ENCODE measurements at places on chromosomes 1 and 21.

GRCh38 chr1:115496904-115497527, 144.8 kb upstream of the VANGL1 start:
- DNase-seq: no peak

DNA sequence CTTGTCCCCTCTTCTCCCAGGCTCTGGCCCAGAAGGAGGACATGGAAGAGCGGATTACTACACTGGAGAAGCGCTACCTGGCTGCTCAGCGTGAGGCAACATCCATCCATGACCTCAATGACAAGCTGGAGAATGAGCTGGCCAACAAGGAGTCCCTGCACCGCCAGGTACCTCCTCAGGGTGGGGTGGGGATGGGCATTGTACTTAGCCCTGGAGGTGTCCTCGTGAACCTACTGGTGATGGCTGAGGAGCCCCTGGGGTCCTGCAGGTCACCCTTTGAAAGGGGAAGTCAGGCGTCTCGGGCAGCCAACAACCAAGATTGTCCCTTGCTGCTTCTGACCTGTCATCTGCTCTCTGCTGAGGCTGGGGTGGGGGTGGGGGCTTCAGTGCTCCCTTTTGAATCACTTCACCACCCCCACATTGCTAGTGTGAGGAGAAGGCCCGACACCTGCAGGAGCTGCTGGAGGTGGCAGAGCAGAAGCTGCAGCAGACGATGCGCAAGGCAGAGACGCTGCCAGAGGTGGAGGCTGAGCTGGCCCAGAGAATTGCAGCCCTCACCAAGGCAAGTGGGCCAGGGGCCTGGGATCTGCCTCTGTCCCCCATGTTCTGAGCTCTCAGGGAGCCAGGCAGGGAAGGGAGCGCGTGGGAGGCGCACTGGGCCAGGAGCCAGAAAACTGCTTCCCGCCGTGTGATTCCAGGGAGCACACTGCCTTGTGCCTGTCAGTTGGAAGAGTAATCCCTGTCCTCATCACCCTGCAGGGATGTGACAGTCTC, 19.7 kb downstream of the PPFIA4 start:
- no peak for DNase-seq

DNA sequence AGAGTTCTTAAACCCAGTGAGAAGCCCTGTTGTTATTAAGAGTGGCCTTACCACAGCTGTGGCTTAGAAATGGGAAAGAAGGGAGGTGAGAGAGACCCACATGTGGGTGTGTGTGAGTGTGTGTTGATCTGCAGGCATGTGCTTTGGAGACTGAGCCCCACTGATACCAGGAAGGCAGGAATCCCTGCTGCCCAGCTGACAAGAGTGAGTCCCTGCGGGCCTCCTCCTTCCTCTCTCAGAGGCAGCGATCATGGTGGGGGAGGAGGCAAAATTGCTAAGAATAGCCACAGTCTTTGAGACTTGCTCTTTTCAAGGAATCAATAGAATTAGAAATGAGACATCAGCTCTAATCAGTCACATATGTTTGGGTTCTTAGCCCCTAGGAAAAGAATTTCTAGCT, 87.0 kb upstream of the WARS2 start:
- no peak for DNase-seq

GRCh38 chr21:22871692-22872091, 1873.5 kb downstream of the NCAM2 start:
- no peak for DNase-seq

DNA sequence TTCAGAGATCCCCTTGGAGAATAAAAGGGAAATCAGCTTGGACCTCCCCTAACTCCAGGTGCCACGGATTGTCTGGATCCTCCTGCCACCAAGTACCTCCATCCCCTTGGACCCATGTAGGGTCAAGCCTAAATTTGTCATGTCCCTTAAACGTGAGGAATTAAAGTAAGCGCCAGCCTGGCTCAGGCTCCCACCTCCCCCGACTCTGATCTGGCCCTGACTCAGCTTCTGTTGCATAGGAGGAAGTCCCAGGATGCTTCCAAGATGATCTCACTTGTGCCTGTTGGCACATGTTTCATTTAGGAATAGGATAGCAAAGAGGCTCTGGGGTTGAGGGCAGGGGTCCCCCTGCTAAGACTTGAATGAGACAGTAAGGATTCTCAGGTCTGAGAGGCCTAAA, 231.9 kb upstream of the JUN start:
- DNase-seq: no peak

DNA sequence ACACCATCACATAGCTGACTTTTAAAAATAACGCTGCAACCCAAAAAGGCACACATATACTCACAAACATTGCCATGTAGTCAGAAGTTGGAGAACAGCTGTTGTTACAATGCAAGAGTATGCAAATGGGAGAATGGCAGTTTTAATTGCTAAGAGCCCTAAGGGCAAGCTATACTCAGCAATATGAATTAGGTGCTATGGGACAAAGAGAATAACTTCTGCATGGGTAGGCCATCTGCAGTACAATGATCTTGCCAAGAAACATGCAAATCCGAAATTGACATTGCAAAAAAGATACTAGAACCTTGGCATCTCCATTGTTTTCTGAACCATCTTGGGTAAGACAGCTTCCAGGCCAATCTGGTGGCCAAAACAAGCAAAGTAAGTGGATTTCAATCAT, 697.8 kb downstream of the LRRIQ3 start:
- no peak for DNase-seq

- DNase-seq: no peak
These were observed 34.1 kb upstream of the FHAD1 start for GRCh38 chr1:15212954-15213291.

DNA sequence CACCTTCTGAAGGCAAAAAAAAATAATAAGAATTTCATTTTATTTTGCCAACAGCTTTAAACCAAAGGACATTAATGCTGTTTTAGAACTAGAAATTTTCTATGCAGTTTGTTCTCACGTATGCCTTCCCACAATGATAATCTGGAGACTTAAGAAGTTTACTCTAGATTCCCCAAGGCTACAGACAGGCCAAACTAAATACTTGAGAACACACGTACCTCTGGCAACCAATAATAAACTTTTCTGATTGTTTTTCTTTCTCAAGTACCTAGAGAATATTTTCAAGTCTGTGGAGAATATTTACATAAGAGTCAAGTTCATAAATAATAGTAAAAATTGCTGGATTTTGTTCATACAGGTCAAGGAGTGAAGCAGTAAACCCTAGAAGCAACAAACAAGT, 15.9 kb downstream of the CLDN8 start:
- no peak for DNase-seq

DNA sequence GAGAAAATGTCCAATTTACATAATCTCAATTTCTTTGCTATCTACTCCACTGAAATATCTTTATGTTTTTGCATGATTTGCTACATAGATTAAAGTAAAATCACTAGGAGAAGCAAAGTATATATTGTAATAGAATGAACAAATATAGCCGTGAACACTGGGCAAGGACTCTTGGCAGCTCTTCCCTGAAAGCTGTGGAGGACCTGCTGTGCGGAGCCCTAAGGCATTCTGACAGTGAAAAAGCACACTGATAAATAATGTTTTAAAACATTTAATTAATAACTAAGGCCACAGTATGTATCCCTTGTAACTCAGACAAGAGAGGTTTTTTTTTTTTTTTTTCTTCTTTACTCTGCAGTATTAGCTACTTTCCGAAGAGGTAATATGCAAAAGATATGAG, 256.1 kb upstream of the DPYD start:
- DNase-seq: no peak

DNA sequence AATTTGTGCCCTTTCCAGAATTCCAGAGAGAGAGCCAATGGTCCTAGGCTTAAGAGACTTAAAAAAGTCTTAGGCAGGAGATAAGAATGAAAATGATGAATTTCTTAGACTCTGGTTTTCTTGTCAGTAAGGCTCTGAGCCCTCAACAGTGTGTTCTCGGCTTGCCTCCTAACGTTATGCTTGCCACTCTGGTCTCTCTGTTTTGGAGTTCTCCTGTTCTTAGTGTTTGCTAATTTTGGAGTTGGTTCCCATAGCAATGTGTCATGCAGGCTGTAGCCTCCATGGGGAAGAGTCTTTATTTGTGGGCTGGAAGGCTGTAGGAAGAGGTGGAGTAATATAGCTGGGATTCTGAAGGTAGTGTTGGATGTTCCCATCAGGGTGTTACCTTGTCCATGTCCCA, 19.9 kb downstream of the TBX19 start:
- no peak for DNase-seq

DNA sequence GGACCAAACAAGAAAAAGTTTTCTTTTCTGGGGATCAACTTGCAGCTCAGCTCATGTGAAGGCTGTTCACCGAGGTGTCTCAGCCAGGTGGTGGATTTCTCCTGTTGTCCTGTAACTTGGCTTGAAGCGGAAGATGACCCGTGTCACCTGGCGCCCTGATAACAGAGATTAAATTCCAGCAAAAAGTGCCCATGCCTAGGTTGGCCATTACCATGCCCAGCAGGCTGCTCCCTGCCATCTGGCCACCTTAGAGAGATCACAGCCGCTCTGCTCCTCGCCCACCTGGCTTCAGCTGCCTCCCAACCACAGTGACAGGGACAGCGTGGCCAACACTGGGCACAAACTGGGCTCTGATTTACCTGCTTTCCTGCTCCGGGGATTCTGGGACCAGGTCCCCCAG, 149.5 kb downstream of the ZBTB18 start:
- no peak for DNase-seq

- DNase-seq: no peak
These were observed 171.0 kb downstream of the BRINP2 start for GRCh38 chr1:177341773-177342172.

GRCh38 chr21:41045534-41046268, 122.3 kb upstream of the BACE2 start:
- no peak for DNase-seq

DNA sequence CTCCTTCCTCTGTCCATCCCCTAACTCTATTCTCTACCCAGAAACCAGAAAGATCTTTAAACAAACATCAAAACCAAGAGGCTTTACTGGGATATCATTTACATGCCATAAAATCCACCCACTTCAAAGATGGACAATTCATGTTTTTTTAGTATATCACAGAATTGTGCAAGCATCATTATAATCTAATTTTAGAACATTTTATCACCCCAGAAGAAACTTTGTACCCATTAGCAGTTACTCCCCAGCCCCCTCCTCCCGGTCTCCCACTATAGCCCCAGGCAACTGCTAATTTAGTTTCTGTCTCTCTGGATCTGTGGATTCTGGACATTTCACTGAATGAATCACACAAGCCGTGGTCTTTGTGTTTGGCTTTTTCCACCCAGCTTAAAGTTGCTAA, 4.8 kb upstream of the SELENON start:
- DNase-seq: no peak

- DNase-seq: no peak
These were observed 40.8 kb downstream of the KIAA1614 start for GRCh38 chr1:180953291-180954004.

DNA sequence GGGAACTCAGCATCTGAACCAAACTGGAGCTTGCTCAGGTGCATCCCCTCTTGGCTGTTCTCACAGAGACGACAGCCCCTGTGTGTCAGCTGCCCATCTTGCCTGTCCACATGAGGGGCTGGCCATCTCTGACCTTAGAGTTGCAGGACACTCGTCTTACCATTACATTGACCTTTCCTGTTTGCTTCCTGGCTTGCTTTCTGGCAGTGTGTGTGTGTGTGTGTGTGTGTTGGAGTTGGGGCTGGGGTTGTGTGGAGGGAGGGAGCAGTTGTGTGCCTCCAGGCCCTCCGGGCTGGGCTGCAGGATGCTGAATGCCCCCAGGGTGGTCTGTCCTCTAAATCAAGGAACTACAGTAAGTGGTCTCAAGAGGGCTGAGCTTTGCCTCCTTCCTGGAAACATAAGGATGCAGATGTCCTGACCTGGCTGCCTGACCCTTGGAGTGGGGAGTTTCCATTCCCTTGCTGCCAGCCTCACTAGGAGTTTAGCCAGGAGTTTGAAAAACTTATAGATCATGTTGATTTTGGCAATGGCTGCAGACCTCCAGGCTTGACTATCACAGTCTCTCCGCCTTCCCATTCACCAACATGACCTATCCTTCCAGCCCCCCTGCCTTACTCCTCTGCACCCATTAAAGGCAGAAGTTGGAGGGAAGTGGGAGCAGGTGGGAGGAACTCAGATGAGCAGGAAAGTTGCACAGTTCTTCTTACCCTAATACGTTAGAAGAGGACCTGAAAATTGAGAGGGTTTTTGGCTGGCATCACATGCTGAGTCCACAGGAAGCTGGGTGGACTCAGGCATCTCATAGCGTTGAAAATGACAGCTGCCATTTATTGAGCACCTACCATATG, 19.0 kb downstream of the RASSF5 start:
- no peak for DNase-seq

DNA sequence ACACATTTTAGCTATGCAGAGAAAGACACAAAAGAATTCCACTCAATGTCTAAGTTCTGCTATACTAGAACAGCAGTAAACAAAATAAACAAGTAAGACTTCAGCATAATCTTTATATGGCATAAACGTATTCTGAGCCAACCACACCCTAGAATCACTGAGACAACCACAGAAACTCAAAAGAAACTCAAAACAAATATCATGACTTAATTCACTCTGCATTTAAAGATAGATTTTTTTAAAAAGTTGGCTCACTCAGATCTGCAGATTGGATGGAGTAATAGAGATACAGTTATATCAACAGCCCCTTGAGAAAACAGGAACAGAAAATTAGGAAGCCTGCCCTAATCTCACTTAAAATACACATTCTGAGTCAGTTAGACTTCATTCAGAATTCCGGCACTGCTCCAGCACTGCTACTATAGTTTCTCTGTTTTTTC, 95.0 kb downstream of the COL24A1 start:
- no peak for DNase-seq

- DNase-seq: no peak
These were observed 864 bp upstream of the CCDC24 start for GRCh38 chr1:43990271-43991199.
